Placental pericyte (primary cell): ENCODE measurements at places on chromosomes 2 and 18. TPM values are rescaled to one million over a fixed set of nuclear protein-coding genes. Genes with fewer than 3 reads are reported as not detected.

Gene SLC11A1
- total RNA-seq, result under 0.01 and 0.14 TPM in 2 replicates

Gene CFAP65
- not detected in 2 replicates for total RNA-seq

Gene DPP10
- total RNA-seq, result not detected in 2 replicates

Gene C2orf81
- total RNA-seq, result 0.66 and 1.6 TPM in 2 replicates

Gene SERPINB12
- total RNA-seq, result not detected in 2 replicates

Gene GULP1
- 79.6 and 80.5 TPM in 2 replicates for total RNA-seq

Gene MAL
- total RNA-seq, result not detected in 2 replicates

Gene TUBB8B
- not detected in 2 replicates for total RNA-seq

Gene POTEI
- not detected in 2 replicates for total RNA-seq

Gene TP53I3
- 25.8 and 58.6 TPM in 2 replicates for total RNA-seq

Gene POTEC
- under 0.01 TPM in 1 of 2 replicates, not detected in the other for total RNA-seq

Gene CTDP1
- total RNA-seq, result 29.5 TPM in 2 replicates

Gene IL18R1
- total RNA-seq, result 0.43 and 0.44 TPM in 2 replicates

Gene UGT1A8
- not detected in 2 replicates for total RNA-seq

Gene VIL1
- total RNA-seq, result not detected in 2 replicates

Gene CYP1B1
- 11.5 and 70.2 TPM in 2 replicates for total RNA-seq

Gene ANKRD23
- 1.1 and 1.3 TPM in 2 replicates for total RNA-seq

Gene SMAD7
- 33.7 and 62.6 TPM in 2 replicates for total RNA-seq

Gene VWA3B
- not detected in 2 replicates for total RNA-seq

Gene CPO
- not detected in 2 replicates for total RNA-seq

Gene AQP12A
- not detected in 2 replicates for total RNA-seq

Gene TNS1
- total RNA-seq, result 48.1 and 164 TPM in 2 replicates

Gene HTR2B
- 11.7 and 68.9 TPM in 2 replicates for total RNA-seq

Gene NEB
- total RNA-seq, result 0.22 and 0.29 TPM in 2 replicates

Gene CCL20
- total RNA-seq, result 1.1 and 8.1 TPM in 2 replicates
